Activated CD4-positive, alpha-beta T cell treated with anti-CD3 and anti-CD28 coated beads, Interleukin-2, Interleukin-6, amounts not matched to agents 100 ng/mL and 50 ng/mL, durations not matched to agents 16 hours and 8 hours (primary cell): ENCODE measurements at places on chromosomes 4 and X.

DNA sequence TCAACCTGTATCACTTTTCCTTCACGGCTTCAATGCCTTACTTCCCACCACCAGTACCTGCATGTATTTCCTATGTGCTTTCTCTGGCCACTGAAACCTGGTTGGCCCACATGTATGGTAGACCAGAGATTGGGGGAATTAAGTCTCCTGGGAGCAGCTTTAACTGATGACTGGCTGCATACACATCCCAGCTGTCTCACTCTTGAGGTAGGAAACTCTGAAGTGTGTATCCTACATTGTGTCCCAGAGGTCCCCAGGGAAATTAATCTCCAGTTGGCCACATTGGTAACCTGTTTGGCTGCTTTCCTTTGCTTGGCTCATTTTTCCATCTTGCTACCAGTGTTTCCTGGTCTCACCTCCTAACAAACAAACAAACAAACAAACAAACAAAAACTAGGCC is 124.4 kb downstream of the ZNF827 start:
- DNase-seq: no peak

DNA sequence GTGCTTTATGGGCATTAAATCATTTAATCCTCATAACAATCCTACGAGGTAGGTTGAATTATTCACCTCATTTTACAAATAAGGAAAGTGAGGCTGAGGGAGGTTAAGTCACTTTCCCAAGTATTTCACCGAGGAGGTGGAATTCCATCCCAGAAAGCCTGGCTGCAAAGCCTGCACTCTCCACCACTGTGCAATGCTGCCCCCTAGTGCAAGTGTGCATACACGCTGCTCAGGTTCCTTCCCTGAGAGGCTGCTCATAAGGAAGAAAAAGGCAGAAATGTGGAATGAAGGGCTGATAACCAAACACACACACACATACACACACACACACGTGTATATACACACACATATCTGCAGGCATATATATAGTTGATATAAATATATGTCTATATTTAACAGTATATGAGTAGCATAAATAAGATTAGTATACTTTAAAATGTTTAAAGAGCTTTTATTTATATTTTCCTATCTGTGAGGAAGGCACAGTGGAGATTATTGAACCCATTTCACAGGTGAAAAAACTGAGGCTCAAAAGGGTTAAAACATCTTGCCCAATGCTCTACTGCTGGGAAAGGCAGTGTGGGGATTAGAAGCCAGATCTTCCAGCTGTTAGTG is 714.5 kb upstream of the TENM3 start:
- DNase-seq: peak; percentile 51

DNA sequence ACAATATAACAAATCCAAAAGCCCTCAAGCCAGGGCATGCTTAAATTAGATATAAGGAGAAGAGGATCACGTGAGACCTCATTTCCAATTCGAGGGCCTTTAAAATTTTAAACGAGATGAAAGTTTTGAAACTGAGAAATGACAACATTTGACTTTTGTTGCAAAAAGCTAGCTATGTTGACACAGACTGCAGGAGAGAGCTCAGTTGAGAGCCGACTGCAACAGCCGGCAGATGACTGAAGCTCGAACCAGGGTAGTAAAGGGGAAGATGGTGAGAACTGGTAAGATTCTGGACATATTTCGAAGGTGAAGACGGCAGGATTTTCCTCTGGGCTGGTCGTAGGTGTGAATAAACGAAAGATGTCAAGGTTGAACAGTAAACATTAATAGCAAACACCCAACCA is 773 bp downstream of the PRMT9 start:
- peak; percentile 30 for DNase-seq

GRCh38 chrX:20542072-20542471 is 275.4 kb upstream of the RPS6KA3 start:
- no peak for DNase-seq

DNA sequence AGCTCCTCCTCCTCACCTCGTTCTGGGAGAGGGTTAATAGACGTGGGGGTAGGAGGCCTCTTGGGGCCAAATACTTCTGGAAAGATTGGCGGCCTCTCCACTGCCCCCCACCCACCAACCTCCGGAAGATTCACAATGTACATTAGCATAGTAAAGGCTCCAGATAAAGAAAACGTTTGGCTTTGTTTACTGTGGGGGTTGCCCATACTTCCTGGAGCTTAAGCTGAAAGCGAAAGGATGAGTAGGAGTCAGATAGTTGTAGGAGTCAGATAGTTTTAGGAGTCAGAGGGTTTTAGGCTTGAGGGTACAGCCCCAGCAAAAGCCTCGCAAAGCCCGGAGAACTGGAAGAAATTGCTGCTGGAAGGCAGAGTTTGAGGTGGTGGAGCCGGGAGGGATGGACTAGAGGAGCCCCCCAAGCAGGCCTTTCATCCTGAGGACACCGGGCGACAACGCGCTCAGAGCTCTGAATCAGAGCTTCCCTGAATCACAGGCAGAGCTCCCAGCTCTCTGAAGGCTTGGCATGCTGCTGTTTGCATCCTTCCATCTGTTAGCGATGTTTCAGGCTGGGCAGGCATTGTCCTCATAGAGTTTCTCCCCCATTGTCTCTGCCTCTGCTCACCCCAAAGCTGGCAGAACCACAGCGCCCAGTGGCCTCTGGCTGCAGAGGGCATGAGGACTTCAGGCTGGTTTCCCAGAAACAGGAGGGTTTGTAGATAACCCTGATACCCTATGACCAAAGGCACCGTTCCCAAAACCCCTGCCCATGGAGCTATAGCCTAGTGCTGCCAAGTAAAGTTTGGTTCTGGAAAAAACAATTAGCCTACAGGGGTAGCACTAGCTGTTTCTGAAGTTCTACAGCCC is 280.7 kb downstream of the BCOR start:
- peak; percentile 55 for DNase-seq

DNA sequence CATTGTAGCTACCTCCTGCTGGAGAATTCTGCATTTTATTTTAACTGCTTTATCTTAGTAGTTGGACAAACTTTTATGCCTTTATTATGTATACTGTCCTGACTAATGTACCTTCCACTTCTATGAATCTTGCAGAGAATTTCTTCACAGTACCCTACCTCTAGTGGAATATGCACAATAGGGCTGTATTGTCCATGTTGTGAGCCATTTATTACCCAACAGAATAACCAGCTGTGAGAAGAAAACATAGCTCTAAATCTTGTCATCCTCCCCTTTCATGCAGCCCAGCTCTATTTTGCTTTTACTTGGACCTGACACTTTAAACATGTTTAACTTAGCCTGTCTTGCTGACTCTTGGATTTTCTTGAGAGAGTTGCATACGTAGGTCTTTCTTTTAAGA is 56.2 kb downstream of the MCUB start:
- DNase-seq: no peak

DNA sequence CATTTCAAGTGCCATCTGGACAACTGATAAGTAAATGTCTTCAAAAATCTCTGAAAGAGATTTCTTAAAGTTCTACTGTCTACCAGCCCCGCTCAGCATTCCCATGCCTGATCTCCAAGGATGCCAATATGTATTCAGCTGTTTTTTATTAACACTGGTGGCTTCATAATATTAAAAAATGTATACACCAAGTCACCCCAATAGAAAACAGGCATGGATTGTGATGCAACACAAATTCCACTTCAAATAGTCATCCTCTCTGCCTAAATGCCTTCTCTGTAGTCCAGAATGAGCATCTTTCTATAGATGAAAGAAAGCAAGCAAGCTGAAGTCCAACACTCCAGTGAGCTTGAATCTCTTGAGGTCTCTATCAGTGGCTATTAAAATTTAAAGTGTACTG is 152.2 kb upstream of the PPARGC1A start:
- DNase-seq: no peak
